Kasumi-1 (cell line): ENCODE measurements at places on chromosomes 1 and 21.

DNA sequence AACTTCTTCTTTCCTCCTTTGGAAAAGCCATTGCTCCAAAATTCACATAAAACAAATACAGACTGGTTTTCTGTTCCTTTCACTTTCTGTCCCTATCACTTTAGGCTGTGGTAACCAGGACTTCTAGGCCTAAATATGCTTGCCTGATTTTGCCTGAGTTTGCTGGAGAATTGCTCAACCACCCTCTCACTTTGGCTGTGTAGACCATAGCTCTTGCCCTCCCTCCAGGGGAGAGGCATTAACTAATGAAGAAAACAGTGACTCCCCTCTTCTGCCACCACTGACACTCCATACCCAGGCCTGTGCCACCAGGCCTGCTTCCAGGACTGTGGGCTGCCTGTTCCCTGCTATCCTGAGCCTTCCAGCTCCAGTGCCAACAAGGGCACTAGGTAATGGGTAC lies 163.5 kb downstream of the TOMM20 start:
- no peak for DNase-seq

GRCh38 chr1:199283794-199284193 lies 645.0 kb downstream of the PTPRC start:
- DNase-seq = no peak

GRCh38 chr1:67627336-67627735 lies 57.7 kb upstream of the GADD45A start:
- DNase-seq = no peak

GRCh38 chr1:221416723-221417122 lies 325.2 kb downstream of the DUSP10 start:
- DNase-seq = no peak

DNA sequence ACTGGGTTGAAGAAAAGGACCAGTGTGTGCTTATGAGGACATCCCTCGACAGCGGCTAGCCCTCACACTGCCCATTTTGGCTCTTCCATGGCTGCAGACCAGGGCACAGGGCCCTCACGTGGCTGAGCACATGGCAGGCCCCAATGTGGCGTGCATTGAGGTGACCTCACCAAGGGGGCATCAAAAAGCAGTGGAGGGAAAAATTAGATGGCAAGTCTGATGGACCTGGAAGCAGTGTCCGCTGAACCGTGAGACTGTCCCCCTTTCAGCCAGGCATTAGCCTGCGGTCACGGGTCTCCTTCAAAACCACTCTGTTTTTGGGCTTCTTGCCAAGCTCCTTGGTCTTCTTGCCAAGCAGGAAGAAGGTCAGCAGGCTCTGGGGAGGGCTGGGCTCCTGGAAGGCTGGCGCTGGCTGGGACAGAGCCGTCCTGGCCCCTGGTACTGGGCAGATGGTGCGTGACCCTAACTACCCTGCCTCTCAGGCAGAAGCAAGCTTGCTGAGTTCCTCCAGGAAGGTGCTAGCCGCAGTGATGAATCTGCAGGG lies 30.8 kb downstream of the TRIM67 start:
- DNase-seq = no peak

DNA sequence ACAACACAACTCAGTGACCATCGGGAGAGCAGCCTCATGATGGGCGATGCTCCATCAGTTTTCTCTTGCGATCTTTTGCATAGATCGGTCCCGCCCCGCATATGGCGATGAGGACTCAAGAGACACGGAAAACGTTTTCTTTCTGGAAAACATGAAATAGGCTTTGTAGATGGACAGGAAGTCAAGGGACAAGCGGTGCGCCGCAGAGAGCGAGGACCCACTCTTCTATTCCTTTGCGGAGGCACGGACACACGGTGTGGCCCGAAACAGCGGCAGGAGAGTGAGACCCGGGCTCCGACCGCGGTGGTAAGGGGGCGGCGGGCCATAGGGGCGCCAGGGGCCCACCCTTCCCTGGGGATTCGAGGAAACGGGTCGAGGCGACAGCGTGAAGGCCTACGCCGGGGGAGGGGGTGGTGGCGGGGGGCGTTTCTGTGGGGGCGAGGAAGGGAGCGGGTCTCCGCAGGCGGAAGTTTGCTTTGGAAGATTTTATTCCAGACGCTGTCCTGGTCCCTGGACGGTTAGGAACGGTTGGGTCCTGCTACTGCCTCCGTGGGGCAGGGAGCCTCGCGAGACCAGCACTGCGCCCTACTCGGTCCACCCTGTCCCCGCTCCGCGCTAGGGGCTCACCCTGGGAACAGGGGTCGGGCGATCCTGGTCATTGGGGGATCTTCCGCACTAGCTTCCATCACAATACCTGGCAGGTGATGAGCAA lies 796 bp upstream of the TDRKH start:
- DNase-seq = no peak

- DNase-seq = no peak
Observed at GRCh38 chr1:208511242-208511860, 267.2 kb upstream of the PLXNA2 start.

DNA sequence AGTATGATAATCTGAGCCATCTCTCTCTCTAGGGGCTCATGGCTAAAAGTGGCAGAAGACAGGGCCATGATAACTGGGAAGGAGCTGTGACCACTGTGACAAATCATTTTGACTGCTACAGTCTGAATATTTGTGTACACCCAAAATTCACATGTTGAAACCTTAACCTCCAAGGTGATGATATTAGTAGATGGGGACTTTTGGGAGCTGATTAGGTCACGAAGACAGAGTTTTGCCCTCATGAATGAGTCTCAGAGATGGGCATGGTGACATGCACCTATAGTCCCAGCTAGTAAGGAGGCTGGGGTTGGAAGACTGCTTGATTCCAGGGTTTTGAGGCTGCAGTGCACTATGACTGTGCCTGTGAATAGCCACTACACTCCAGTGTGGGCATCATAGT lies 174.9 kb downstream of the PLD5 start:
- DNase-seq = no peak

DNA sequence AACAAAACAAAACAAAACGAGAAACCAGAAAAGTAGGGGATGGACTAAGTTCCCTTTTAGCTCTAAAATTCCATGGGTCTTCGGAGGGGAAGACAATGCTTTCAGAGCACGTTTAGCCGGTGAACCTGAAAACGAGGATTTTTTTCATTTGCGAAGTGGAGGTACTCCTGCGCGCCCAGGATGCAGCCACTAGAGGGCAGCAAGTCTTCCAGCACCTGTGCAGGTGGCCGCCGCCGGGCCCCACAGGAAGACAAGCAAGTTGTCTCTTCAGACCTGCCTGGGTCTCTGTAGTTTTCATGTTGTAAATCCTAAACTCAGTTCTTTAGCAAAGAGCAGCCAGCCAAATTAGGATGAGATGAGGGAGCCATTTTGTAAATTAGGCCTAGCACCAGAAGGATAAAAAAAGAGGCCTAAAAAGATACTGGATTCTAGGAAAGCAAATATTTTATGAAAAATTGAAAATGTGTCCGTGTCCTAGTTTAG lies 17.7 kb upstream of the SNX27 start:
- peak; percentile 15 for DNase-seq
